ENCODE measurements at places on chromosomes 4 and X.

GRCh38 chr4:78599931-78600375 is 48.4 kb downstream of the ANXA3 start:
- no peak for DNase-seq

GRCh38 chrX:71095033-71095432 is 618 bp upstream of the FOXO4 start:
- no peak for DNase-seq

DNA sequence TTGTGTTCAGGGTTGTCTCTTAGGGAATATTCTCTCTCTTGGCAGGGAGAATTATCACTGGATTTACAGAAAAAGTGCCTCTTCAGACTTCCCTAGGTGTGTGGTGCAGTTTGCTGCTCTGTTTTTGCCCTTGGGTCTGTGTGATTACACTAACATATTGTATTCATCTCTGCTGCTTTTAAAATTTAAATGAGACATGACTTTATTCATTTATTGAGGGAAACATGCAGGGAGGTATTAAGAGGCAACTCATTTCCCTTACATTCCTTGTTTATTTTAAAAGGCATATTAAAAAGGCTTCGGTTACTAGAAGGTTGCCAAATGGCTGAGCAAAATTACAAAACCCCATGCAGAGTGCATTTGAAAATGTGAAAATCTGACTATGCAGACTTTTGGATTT is 135.1 kb upstream of the GEMIN8 start:
- DNase-seq: no peak

GRCh38 chrX:17590892-17591740 is 146.2 kb upstream of the SCML1 start:
- DNase-seq: peak; percentile 42

DNA sequence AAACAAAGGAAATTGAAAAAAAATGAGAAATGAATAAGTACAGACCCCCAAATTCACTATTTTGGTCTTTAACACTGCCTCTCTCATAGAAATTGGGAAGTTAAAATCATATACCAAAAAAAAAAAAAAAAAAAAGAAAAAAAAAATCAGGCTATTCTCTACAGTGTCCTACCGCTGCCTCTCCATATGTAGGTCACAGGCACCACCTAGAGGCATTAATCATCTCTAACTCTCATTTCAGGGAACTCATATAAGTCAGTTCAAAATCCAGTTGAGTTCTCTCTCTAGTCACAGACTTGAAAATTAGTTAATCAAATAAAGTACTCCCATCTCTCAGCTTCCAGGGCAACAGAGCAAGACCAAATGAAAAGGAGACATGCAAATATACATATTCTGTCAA is 47.9 kb downstream of the COX18 start:
- DNase-seq: no peak

GRCh38 chr4:26496207-26496783 is 6.0 kb upstream of the CCKAR start:
- DNase-seq: no peak

DNA sequence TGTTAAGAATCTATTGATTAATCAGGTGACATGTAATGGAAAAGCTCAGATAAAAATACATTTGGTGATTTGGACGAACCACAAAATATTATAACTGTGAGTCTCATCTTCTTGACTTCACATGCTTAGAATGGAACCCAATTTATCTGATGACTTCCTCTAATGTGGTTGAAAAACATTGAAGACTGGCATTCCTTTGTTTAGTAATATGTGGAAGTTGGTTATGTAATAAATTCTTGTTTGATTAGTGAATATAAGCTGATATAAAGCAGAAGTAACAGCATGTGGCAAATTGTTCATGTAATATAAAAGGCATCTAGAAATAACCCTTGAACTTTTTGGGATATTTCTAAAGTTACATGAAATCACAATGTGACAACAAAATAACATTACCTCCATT is 9.7 kb downstream of the GIMD1 start:
- DNase-seq: no peak

GRCh38 chr4:165359506-165359905 is 19.3 kb upstream of the CPE start:
- no peak for DNase-seq

DNA sequence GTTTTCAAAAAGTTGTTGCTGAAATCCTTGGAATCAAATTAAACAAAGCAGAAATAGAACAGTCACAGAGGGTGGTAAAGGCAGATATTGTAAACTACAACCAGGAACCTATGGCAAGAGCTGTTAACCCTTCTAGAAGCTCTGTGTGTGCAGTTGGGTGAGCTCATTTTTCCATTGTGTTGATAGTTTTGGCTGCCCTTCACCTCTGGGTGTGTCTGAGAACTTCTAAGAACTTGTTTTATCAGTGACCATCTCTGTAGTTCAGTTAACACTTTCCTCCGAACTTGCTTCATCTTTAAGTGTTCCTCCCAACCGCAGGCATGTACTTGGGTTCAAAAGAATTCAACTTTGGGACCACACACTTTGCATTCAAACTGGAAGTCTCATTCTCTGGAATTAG is 32.7 kb downstream of the RBMX start:
- DNase-seq: no peak

GRCh38 chr4:133594390-133595207 is 445.5 kb downstream of the PCDH10 start:
- DNase-seq: no peak

GRCh38 chr4:153341575-153342090 is 2.9 kb upstream of the MND1 start:
- no peak for DNase-seq

GRCh38 chr4:16294455-16294854 is 68.2 kb upstream of the TAPT1 start:
- no peak for DNase-seq

GRCh38 chr4:183544109-183544508 is 39.3 kb downstream of the ING2 start:
- DNase-seq: no peak

DNA sequence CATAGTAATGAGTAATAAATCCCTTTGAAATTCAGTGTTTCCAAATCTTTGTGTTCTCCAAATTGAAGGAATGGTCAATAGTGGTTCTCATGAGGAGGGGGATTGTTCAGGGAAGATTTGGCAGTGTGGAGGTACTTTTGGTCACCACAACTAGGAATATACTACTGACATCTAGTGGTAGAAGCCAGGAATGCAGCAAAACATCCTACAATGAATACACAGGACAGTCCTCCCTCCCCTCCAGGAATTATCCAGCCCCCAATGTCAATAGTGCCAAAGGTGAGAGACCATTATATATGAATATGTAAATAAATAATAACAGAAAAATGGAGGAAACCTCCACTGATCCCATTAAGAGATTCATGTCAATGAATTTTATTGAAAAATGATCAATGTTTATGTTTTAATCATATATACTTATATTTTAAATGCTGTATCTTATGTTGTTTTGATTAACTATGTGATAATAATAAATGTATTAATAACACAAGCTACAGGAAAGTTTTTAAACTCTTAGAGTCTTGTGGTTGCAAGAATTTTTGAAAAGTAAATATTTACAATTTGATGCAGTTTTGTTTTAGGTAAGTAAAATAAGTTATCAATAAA is 14.4 kb upstream of the FAM9A start:
- peak; percentile 36 for DNase-seq

- DNase-seq: peak; percentile 40
Observed at GRCh38 chrX:40012039-40012867, 85.5 kb downstream of the BCOR start.

DNA sequence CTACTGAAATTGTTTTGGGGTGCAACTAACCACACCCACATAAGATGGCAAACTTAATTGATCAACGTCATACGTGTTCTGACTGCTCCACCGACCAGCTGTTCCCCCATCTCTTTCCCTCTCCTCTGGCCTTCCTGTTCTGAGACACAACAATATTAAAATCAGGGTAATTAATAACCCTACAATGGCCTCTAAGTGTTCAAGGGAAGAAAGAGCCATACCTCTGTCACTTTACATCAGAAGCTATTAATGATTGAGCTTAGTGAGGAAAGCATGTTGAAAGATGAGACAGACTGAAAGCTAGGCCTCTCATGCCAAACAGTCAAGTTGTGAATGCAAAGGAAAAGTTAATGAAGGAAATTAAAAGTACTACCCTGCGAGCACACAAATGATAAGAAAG is 173.9 kb upstream of the FTHL17 start:
- DNase-seq: no peak

DNA sequence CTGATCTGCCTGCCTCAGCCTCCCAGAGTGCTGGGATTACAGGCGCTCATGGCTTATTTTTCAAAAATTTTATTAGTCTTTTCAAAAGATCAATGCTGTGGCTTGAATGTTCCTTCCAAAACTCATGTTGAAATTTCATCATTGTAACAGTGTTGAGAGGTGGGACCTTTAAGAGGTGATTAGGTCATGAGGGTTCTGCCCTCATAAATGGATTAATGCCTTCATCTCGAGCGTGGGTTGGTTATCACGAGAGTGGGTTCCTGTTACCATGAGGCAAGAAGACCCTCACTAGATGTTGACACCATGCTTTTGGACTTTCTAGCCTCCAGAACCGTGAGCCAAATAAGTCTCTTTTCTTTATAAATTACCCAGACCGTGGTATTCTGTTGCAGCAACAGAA is 30.3 kb downstream of the EIF2S3 start:
- DNase-seq: no peak

DNA sequence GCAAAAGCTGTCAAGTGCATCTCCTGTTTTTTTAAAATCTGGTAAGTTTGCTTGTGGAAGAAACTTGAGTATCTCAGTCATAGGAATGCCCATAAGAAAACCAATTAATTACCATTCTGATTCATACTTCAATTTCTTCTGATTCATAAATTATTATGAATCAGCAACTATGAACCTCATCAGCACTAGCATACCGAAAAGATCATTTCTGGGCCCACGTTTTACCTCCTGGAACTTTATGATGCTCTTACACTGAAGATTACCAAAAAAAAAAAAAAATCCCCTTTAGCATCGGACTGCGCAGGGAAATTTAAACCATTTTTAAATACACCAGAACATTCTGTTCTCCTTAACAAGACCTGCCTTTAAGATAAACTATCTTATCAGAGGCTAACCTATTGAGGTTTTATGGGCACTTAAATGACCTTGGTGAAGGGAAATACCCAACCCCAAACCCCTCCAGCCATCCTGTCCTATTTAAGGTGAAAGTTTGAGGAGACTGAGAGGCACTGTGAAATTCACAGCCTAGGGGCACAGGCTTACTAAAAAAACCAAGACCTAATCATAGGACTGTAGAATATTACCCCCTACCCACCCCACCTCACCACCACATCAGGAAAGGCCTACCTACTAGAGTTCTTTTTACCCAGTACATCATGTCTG is 38.2 kb upstream of the ABCG2 start:
- no peak for DNase-seq

DNA sequence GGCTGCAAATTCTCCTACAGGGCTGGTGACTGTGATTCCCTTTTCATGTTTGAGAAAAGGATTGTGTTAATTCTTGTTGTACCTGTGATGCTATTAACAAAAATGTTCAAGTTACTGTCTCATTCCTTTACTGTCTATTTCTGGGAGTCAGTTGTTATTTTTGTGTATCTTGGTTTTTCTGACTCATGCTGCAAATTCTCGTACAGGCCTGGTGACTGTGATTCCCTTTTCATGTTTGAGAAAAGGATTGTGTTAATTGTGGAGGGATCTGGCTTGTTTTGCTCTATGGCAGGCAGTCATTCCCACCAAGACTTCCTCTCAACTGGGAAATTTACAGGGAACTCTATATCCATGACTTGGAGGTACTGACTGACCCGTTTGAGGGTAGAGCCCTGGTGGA is 693.4 kb upstream of the INTU start:
- DNase-seq: no peak

- no peak for DNase-seq
Observed at GRCh38 chr4:185638548-185639301, 103.4 kb upstream of the PDLIM3 start.

GRCh38 chr4:169266081-169266480 is 4.7 kb downstream of the SH3RF1 start:
- no peak for DNase-seq

- DNase-seq: no peak
Observed at GRCh38 chr4:155929833-155930232, 23.8 kb downstream of the CTSO start.

DNA sequence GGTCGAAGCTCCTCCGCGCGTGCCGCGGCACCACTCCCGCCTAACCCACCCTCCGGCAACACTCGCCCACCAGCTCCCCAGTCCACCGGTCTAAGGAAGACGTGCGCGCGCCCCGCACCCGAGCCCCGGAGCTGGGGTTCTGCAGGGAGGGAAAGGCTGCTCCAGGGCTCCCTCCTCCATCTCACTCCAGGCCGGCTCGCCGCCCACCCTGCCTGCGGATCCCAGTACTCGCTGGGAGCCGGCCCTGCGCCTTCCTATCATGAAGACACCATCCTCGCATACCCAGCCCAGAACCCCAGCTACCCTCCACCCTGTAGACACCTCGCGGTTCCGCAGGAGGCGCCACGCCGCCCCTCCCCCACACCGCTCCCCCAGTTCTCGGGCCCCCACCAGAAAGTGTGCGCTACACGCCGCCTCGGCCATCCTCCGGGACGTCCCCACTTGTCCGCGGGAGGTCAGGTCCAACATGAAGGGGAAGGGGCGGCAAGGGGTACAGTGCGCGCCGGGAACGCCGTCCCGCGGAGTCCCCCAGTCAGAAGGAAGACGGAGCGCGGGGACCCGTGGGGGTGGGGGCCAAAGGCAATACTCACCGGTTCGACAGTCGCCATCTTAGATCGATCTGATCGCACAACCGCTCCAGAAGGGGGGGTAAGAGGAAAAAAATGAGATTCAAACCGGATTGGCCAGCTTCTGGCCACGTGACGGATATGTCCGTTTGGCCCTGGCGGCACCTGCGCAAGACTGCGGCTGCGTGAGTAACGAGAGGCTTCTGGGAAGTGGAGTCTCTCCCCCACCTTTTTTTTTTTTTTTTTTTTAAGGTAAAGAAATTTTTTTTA is at the start of gene EIF4E:
Gene EIF4E, minus strand, starts transcription at position 629 of the 836 bp plus-strand sequence. Its CDS starts 21 bp downstream, at position 608.
- peak; percentile 100 for DNase-seq

- DNase-seq: no peak
Observed at GRCh38 chrX:2226182-2226581, 274.6 kb downstream of the DHRSX start.

DNA sequence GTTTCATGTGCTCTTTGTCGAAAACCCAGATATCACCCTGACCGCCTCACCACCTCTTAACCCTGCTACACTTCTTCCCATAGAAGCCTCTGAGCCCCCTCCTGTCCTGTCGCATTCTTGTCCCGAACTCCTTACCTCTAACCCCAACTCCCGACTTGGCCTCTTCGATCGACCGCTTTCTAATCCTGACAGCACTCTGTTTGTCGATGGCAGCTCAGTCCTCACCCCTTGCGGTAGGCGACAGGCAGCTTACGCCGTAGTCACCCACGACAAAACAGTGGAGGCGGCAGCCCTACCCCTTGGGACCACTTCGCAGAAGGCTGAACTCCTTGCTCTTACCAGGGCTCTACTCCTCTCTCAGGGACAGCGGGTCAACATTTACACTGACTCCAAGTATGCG is 961.7 kb downstream of the RPA4 start:
- no peak for DNase-seq

GRCh38 chrX:107656978-107657377 is 28.7 kb downstream of the PRPS1 start:
- DNase-seq: no peak
